ENCODE measurements at places on chromosomes 11 and 22.

GRCh38 chr11:60371386-60371785 lies 6.9 kb upstream of the MS4A7 start:
- DNase-seq = no peak

- DNase-seq = no peak
Measured at GRCh38 chr11:99279266-99279665, 258.5 kb downstream of the CNTN5 start.

DNA sequence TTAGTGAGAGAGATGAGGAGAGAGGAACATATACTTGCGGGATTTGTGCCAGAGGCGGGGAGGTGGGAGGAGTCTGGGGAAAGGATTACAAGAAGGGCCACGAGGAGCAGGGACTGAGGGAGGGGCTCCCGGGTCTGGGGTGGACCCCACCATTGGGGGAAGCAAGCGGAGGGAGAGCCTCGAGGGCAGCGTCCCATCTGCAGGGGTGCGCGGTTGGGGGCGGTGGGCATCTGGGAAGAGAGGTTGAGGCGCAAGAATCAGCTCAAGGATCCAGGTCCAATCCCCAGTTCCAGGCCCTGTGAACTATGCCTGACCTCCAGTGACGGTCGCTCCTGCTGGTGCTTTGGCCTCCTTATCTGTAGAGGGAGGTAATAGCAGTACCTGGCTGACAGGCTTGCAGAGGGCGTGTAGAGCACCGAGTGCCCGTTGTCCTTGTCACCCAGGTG lies 38.0 kb downstream of the ADAMTS15 start:
- no peak for DNase-seq

DNA sequence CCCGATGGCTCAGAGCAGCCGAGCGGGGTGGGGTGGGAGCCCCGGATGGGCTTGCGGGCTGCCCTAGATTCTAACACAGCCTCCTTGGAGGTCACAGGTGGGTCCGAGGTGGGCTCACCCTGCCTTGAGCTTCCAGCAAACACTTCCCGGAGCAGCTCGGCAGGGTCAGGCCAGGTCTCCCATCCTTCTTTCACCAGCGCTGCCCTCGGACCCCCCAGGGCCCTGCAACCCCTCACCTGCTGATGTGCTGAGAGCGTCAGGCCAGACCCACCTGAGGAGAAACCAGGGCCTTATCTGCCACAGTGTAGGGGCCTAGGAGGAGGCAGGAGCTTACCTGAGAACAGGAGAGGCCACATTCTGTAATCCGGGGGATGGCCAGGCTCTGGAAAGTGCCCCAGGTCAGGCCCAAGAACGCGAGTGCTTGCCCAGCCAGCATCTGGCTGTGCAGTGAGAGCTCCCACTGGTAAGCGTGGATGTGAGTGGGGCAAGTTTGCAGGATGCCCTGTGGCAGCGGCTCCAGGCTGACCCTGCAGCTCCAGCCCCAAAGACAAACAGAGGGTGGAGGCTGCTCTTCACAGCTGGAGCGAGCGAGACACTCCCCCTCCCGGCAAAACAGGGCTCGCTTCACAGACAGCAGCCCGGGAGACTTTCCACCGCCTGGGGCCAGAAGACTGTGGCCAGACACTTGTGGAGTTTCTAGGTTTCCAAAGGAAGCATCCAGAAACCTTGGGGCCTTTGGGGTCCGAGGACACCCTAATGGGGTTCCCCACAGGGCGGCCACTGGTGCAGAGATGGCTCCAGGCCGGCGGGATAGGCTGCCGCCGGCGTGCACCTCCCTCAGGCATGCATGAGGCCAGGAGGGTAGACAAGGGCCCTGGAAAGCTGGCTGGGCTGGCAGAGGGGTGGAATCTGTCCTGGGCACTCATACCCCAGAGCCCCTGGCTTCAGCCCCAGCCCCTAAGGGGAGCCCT lies at the start of gene IL17REL:
TSS of gene IL17REL (minus strand) at position 555 of the 971 bp plus-strand sequence. CDS start at position 436, 119 bp downstream.
- DNase-seq = no peak

GRCh38 chr11:90468923-90469322 lies 246.1 kb upstream of the CHORDC1 start:
- DNase-seq = no peak
